ENCODE measurements at places on chromosomes 1 and 21. TPM values are rescaled to one million over a fixed set of nuclear protein-coding genes. Genes with fewer than 3 reads are reported as not detected.

DNA sequence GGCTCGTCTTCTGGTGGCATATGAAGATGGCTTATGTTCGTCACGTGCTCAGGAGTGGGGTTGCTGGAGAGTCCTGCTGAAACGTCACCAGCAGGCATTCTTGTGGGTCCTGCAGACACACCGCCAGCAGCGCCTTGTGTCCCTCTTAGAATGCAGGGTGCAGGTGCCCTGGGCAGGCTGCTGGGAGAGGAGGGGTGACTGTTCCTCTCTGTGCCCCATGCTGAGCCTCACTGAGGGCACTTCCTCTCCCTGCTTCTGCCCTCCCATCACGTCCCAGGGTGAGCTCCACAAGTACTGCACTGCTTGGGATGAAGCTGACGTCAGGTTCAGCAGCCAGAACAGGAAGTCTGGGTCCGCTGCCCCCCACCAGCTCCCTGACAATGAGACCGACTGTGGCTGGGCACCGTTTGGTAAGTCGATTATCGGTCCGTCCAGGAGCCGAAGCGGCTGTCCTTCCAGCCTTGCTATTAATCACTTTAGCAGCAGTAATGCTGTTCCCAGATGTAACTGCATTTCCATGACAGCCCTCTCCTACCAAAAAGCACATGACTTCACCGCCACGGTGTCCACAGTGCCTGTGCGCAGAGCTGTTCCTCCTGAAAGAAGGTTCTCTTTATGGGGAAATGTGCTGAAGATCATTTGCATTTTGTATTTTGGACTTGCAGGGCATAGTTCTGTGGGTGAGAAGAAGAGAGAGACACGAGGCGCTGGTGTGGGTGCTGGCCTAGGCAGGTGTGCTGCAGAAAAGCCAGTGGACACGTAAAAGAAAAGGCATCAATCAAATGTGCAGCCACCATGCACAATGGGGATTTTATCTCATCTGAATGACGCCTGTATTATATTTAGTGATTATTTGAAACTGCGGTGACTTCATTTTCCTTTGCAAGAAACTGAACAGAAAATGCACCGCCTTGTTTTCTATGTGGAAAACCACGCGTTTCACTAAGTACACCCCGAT is 21.0 kb downstream of the SLC37A1 start:
- no peaks in the 10 kb centered on the region for H3K36me3 ChIP-seq
- no peaks in the 10 kb centered on the region for H3K27me3 ChIP-seq
- DNase-seq = no peak
- peaks cover 19% of the 10 kb centered on the region for H3K4me1 ChIP-seq

DNA sequence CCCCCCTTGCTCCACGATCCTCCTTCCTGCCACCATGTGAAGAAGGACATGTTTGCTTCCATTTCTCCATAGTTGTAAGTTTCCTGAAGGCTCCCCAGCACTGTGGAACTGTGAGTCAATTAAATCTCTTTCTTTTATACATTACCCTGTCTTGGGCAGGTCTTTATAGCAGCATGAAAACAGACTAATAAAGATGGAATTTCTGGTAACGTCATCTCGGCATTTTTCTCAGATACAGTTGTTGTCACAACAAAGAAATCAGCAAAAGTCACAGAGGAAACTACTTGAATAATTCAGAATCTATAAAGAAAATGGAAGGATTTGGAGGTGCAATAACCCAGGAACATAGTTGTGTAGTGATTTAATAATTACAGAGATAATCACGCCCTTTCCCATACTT is 4.4 kb downstream of the APCS start:
- no peaks in the 10 kb centered on the region for H3K36me3 ChIP-seq
- no peaks in the 10 kb centered on the region for H3K27me3 ChIP-seq
- H3K27ac ChIP-seq = no peak overlapping the region
- no peaks in the 10 kb centered on the region for H3K4me1 ChIP-seq

GRCh38 chr1:224348137-224348536 is 8.5 kb upstream of the CNIH4 start:
- H3K4me3 ChIP-seq = no peak overlapping the region
- no peak for DNase-seq
- no peaks in the 10 kb centered on the region for H3K4me1 ChIP-seq
- H3K36me3 ChIP-seq = no peaks in the 10 kb centered on the region
- H3K27me3 ChIP-seq = peaks cover 8% of the 10 kb centered on the region
- no peak overlapping the region for H3K27ac ChIP-seq

Gene KCNA3
- total RNA-seq = 0.80 TPM

- H3K4me3 ChIP-seq = no peak overlapping the region
- H3K27me3 ChIP-seq = no peaks in the 10 kb centered on the region
- H3K36me3 ChIP-seq = no peaks in the 10 kb centered on the region
- no peak overlapping the region for H3K27ac ChIP-seq
Observed at GRCh38 chr1:119079881-119080280, 60.6 kb downstream of the WARS2 start.

GRCh38 chr1:112894561-112895011 is 61.4 kb downstream of the SLC16A1 start:
- no peaks in the 10 kb centered on the region for H3K36me3 ChIP-seq
- no peak for DNase-seq
- no peak overlapping the region for H3K27ac ChIP-seq
- H3K27me3 ChIP-seq = no peaks in the 10 kb centered on the region

DNA sequence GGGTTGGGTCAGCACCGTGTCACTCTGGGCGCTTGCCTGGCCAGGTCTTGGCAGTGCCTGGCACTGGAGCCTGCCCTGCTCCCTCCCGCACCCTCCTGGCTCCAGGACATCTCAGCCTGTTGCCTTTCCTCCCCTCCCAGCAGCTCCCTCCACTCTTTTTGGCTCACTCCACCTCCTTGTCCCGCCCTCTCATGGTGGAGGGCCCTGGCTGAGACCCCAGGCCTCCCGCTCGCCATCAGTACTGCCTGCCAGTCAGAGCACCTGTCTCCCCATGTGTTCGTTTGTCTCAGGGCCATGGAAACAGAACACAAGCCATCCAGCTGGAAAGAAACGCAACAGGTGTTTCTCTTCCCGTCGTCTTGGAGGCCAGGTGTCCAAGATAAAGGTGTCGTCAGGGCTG is 61.0 kb downstream of the B3GALT5 start:
- no peaks in the 10 kb centered on the region for H3K36me3 ChIP-seq
- H3K27ac ChIP-seq = no peak overlapping the region
- H3K4me3 ChIP-seq = no peak overlapping the region
- no peaks in the 10 kb centered on the region for H3K27me3 ChIP-seq

Gene DCAF6
- 86.8 TPM for total RNA-seq

GRCh38 chr1:236024641-236025040 is 40.2 kb downstream of the NID1 start:
- no peak overlapping the region for H3K27ac ChIP-seq
- H3K4me3 ChIP-seq = no peak overlapping the region
- DNase-seq = no peak
- peaks cover 96% of the 10 kb centered on the region for H3K36me3 ChIP-seq
- no peaks in the 10 kb centered on the region for H3K27me3 ChIP-seq

Gene OXCT2
- total RNA-seq = 0.83 TPM

DNA sequence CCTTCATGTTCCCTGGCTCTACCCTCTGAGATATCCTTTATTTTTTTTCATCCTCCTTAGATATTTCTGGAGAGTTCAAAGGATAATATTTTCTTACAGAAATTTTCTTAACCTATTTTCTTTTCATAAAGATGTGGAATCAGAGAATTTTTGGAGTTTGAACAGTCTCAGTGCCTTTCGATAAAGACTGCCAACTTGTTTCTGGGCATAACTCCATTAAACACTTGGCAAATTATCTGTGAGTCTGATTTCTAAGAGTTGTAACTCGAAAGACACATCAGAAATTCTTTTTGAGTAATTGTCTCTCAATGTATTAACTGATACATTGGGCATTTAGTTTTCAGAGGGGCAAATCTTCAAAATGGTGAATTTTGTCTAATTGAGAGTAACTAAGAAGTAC is 1255.6 kb downstream of the NCAM2 start:
- H3K4me1 ChIP-seq = no peaks in the 10 kb centered on the region
- no peak for DNase-seq
- H3K36me3 ChIP-seq = no peaks in the 10 kb centered on the region
- no peak overlapping the region for H3K4me3 ChIP-seq
- no peak overlapping the region for H3K27ac ChIP-seq
- no peaks in the 10 kb centered on the region for H3K27me3 ChIP-seq

- peaks cover 57% of the 10 kb centered on the region for H3K4me1 ChIP-seq
- no peak for DNase-seq
- no peak overlapping the region for H3K4me3 ChIP-seq
Observed at GRCh38 chr1:205510951-205511330, 6.5 kb downstream of the CDK18 start.

GRCh38 chr1:204574016-204574864 is 58.0 kb downstream of the MDM4 start:
- H3K36me3 ChIP-seq = no peaks in the 10 kb centered on the region
- DNase-seq = no peak
- no peaks in the 10 kb centered on the region for H3K27me3 ChIP-seq
- no peak overlapping the region for H3K4me3 ChIP-seq
- H3K4me1 ChIP-seq = peaks cover 26% of the 10 kb centered on the region

DNA sequence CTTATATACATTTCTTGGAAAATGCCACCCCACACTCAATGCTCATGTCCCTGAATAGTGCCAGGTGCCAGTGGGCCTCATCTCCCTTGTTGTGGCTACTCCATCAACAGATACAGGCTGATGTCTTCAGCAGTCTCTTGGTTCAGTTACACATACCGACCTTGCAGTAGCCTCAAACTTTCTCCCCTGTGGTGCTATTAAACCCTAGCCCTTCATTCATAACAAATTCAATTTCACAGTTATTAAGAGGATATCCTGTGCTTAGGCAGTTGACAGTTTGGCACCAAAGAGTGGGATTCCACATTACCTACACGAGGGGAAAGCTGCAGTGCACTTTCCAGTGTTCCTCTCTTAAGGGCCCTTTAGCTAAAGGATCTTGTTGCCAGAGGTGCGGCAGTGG is 35.9 kb upstream of the CAMK1G start:
- H3K4me3 ChIP-seq = no peak overlapping the region
- no peaks in the 10 kb centered on the region for H3K4me1 ChIP-seq
- no peaks in the 10 kb centered on the region for H3K27me3 ChIP-seq
- no peaks in the 10 kb centered on the region for H3K36me3 ChIP-seq
- no peak overlapping the region for H3K27ac ChIP-seq

DNA sequence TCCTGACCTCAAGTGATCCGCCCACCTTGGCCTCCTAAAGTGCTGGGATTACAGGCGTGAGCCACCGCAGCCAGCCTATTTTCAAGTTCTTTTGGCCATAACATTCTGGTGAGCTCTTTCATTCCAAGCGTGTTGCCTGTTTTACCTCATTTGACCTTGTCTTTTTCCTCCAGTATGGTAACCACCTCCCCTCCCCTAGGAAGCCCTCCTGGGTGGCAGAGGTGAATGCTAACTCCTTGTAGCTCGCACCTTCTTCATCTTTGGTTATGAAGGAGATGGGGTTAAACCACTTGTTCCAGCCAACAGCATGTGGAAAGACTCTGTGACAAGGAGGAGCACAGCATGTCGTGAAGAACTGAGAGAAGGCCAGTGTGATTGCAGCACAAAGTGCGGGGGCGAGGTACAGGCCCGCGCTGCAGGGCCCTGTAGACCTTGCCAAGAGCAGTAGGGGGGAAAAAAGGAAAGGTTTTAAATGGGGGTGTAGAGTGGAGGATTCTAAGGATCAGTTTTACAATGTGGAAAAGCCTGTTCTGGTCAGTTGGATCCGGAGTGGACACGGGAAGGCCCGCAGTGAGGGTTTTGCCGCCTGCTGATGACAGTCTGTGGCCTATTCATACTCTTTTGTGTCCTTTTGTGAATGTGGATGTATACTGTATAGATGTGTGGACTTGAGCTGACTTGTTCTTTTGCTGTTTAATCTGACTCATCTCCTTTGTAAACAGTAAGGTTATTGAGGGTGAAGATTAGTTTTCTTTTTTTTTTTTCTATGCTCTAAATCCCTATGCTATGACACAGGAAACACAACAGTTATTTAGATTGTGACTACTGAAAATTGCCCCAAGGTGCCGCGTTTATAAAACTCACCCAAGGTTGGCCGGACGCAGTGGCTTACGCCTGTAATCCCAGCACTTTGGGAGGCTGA is 7.5 kb upstream of the ZNF436 start:
- peaks cover 24% of the 10 kb centered on the region for H3K4me1 ChIP-seq
- H3K4me3 ChIP-seq = no peak overlapping the region
- peak overlapping the region; percentile 74 for H3K27ac ChIP-seq

- H3K27me3 ChIP-seq = no peaks in the 10 kb centered on the region
- peaks cover 38% of the 10 kb centered on the region for H3K4me1 ChIP-seq
- peak overlapping the region; percentile 94 for H3K4me3 ChIP-seq
- H3K27ac ChIP-seq = peak overlapping the region; percentile 100
Observed at GRCh38 chr1:206685769-206686477, 1.2 kb downstream of the MAPKAPK2 start.

GRCh38 chr1:29331309-29331708 is 95.0 kb downstream of the PTPRU start:
- no peak overlapping the region for H3K4me3 ChIP-seq
- H3K27me3 ChIP-seq = no peaks in the 10 kb centered on the region
- DNase-seq = no peak
- no peaks in the 10 kb centered on the region for H3K36me3 ChIP-seq

GRCh38 chr1:38481871-38482826 is 377.4 kb downstream of the RRAGC start:
- DNase-seq = no peak
- H3K36me3 ChIP-seq = no peaks in the 10 kb centered on the region
- no peak overlapping the region for H3K27ac ChIP-seq
- H3K4me3 ChIP-seq = no peak overlapping the region
- no peaks in the 10 kb centered on the region for H3K4me1 ChIP-seq

Data from esophagus muscularis mucosa (tissue), 4 donors.